ENCODE measurements at places on chromosomes 7 and 10.

GRCh38 chr10:25113191-25114035 is 61.4 kb upstream of the GPR158 start:
- DNase-seq, result peak; percentile 60

DNA sequence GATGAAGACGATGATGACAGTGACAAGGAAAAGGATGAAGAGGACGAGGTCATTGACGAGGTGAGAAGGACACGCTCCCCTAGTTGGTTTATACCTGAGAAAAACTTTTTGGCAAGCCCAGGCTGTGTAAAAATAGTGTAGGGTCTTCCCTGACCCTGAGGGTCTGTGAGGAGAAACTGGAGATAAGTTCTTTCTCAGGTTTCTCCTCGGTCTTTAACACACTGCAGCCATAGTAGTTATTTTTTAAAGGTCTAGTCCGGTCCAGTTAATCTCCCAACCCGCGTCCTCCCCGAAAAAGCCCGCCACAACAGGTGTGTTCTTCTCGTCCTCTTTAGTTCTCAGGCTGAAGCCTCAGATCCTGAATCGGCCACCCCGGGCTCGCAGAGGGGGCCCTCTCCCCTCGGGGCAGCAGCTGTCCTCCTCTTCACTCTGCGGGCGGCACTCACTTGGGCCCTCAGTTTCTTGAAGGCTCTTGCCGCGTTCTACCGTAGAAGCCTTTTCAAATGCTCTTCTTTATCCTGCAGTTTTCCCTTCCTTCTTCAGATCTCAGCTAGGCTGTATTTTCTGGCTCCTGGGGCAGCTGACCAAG is 411 bp downstream of the BCCIP start:
- no peak for DNase-seq

- no peak for DNase-seq
These were observed 52.6 kb downstream of the SH3PXD2A start for GRCh38 chr10:103802637-103803353.

GRCh38 chr7:88306590-88307048 is at the start of gene STEAP4:
Gene STEAP4, minus strand, starts transcription at chr7:88306894. Its CDS starts 22,625 bp downstream, at chr7:88284269.
- peak; percentile 44 for DNase-seq

GRCh38 chr7:26580064-26580591 is 284.3 kb downstream of the SKAP2 start:
- no peak for DNase-seq

DNA sequence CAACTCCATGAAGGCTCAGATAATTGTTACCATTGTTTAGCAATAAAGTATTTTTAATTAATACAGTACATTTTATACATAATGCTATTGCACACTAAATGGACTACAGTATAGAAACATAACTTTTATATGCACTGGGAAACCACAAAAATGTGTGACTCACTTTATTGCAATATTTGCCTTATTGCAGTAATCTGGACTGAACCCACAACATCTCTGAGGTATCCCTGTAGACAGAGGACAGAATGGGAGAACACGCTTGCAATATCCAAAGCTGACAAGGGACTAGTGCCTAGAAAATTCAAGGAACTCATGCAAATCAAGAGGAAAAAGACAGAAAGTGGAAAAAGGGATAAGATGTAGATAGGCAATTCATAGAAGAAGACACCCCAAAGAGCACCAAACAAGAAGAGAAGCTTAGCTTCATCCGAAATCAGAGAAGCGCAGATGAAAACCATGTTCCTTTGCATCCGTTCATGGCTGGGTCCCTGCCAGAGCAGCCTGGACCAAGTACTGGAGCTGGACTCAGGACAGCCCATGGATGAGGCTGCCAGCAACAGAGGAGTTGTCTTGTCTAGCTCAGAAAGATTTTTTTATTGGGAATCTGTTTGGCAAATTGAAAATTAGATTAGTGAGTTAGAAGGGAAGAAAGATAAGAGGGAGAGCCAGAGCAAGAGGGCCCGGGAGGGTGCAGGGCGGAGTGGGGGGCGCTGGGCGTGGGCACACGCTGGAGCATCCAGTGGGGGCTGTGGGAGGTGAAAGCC is 16.0 kb upstream of the GALNTL5 start:
- DNase-seq, result peak; percentile 44

DNA sequence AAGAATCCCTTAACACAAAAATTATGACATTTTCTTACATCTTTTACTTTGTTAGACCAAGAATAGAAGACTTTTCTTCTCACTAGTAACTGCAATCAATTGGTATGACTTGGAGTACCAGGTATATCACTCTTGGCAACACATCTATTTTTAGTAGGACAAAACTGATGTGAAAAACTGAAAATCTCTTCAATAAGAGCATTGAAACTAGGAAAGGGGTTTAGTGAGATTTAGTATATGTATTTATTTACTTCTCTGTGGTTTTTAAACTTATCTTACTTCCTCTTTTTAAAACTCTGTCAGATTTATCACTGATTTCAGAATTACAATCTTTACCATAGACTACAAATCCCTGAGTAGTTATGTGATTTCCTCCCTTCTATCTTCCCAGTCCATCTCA is 366.2 kb downstream of the PCDH15 start:
- no peak for DNase-seq

GRCh38 chr7:154699417-154699816 is 303.5 kb downstream of the PAXIP1 start:
- DNase-seq, result peak; percentile 48

DNA sequence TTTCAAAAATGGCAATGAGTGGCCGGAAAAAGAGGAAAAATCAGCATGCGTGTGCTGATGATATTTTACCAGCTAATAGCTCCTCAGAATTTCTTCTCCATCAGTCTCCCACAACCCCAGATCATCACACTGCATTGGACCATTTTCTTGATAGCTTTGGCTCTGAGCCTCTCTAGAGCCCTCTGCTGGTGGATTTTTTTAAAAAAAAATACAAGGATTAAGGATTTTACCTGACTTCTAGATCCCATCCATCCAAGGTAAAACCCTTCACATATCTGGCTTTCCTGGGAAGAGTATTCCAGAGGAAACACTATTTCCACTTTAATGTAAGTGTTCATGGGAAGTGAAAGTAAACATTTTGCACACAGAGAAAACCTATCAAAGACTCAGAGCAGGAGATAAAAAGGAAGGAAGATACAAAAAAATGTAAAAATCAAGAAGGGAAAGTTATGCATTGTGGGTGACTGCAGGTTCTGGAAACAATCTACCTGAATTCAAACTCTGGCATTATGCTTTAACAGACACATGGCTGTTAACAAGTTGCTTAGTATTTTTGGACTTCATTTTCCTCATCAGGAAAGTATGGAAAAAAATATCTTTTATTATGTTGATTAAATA is 380.9 kb downstream of the LRRTM3 start:
- DNase-seq, result no peak

DNA sequence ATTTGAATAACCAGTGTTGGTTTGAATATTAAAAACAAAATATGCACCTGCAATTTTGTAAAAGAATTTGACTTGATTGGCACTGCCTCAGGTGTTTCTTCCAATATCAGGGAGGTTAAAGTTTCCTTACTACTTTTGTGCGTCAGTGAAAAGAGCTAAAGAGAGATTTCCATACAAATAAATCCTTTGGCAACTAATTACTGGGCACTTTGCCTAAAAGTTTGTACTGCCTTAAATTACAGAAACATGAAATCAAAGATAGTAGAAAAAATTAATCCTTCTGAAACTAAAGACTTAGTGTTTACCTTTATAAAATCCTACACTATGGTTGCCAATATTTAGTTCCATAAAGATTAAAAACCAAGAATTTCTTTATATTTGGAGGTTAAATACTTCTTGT is 72.5 kb downstream of the DNAJB9 start:
- no peak for DNase-seq

Measured in astrocyte (in vitro differentiated cells and primary cell).